ENCODE measurements at places on chromosomes 11 and 22.

DNA sequence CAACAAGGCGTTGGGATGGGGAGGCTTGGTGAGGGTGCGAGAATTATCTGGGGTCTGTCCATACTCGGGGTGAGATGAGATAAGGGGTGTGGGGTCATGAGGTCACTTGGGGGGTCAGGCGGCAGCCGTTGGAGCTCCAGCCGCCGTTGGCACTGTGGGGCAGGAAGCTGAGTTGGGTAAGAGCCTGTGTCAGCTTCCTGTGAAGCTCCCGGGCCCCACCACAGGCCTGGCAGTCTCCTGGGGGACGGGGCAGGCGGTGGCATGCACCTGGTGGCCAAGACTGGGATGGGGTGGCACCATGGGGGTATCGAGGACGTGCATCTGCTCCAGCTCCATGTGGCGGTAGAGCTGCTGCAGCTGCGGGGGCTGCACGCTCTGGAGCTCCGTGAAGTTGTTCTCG, 7.1 kb upstream of the MYBPC3 start:
- DNase-seq, result no peak

DNA sequence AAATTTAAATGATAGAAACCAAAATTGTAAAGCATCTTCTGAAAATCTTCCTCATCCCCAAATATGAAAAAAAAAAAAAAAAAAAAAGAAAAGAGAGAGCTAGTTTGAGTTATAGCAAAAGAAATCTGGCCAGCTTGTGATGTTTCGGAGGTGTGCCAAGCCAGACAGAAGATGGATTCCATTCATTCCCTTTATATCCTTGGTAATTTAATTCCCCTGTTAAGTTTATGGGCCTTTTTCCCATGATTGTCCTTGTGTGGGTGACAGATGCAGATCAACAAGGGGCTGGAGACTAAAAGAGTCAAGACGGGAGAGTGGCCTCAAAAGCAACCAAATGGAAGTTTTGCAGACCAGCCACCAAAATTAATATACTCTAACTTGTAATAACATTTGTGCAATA, 47.6 kb upstream of the PARVA start:
- DNase-seq, result no peak

- peak; percentile 29 for DNase-seq
Measured at GRCh38 chr11:27700351-27701301, at the start of gene BDNF. Gene BDNF, minus strand, starts transcription at chr11:27700455. Its CDS starts 41,891 bp downstream, at chr11:27658564.

DNA sequence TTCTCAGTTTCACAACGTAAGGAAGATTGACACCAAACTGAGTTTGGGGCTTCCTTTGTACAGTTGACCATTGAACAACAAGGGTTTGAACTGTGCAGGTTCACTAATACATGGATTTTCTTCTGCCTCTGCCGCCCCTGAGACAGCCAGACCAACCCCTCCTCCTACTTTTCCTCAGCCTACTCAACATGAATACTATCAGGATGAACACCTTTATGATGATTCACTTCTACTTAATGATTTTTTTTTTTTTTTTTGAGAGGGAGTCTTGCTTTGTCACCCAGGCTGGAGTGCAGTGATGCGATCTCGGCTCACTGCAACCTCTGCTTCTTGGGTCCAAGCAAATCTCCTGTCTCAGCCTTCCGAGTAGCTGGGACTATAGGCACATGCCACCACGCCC, 14.6 kb downstream of the RBM4 start:
- DNase-seq, result peak; percentile 31

DNA sequence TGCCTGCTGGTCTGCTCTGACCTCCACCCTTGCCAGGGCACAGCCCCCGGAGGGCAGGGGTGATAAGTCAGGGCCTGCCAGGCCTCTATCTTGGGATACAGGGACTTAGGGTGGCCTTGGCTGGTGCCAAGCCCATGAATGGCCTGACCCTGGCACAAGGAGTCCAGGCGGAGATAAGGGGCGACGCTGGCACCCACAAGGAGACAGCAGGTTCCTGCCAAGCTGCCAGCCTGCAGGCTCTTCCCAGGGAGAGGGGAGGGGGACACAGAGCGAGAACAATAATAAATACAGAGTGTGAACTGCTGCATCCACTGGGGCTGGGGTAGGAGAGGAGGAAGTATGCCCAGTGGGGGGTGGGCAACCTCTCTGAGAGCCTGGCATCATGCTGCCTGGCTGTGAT, 978 bp downstream of the CSDC2 start:
- no peak for DNase-seq

GRCh38 chr11:130206141-130206540, 46.6 kb downstream of the ST14 start:
- no peak for DNase-seq

- DNase-seq, result no peak
Measured at GRCh38 chr11:83480251-83480650, 194.1 kb upstream of the CCDC90B start.

Data from RCC 7860 (cell line).